ENCODE measurements at places on chromosomes 6 and 20.

- no peak for DNase-seq
Observed at GRCh38 chr6:79066330-79066729, 11.7 kb downstream of the PHIP start.

DNA sequence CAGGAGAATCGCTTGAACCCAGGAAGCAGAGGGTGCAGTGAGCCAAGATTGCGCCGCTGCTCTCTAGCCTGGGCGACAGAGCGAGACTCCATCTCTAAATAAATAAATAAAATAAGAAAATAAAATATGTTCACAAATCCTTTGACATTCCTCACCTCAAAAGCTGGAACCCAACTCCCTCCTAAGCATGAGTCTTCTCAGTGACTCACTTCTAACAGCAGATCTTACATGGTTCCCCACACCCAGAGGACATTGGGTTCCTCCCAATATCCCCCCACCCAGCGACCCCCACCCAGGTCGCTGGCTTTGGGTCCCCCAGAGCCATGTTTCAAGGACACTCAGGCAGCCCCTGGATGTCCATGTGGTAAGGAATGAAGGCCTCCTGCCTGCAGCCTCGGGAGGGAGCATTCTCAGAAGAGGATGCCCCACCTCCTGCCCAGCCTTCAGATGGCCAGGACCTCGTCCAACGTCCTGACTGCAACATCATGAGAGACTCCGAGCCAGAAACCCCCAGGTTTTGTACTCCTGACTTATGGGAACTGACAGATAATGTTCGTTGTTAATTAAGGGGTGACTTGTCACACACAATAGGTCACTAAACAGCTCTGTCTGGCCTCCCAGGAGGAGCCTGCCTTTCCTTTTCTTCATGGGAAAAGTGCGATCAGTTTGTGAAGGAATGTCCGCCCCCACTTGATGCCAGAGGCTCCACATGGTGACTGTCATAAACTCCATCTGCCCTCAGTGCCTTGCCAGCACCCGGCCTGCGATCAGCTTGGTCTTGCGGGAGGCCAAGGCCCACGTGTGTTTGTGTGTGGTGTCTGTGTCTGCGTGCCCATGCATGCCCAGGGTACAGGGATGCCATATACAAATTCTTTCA lies 10.1 kb upstream of the GMEB2 start:
- no peak for DNase-seq

DNA sequence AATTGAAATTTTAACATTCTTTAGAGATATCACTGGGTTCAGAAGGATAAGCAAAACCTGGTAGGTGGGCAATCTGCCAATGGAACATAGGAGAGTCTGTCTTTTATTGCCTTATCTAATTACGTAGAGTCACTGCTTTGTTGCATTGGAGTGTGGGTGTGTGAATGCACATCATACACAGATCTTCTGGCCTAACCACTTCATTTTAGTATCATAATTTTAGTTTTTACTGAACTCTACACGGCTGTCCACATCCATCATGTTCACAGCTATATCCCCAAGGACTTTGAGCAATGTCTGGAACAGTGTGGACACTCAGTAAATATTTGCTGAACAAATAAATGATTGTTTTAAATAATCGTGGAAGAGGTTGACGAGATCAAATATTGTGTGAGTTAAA lies 104.6 kb upstream of the AKIRIN2 start:
- DNase-seq = no peak

DNA sequence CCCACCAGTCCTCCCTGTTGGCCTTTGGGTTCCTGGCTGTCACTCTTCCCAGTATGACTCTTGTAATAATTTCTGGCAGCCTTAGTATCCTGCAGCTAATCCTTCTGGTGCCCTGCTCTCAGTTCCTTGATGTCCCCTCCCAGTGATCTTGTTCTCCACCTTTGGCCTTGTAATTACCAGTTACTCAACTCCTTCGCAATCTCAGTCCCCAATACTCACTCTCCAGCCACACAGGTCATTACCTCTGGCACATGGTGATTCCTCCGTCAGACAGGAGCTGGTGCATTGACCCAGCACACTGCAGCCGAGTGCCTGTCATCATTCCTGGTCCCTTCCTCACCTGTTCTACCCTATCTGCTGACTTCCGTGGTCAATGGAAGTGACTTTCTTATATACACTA lies 101.4 kb downstream of the FAM120B start:
- no peak for DNase-seq

DNA sequence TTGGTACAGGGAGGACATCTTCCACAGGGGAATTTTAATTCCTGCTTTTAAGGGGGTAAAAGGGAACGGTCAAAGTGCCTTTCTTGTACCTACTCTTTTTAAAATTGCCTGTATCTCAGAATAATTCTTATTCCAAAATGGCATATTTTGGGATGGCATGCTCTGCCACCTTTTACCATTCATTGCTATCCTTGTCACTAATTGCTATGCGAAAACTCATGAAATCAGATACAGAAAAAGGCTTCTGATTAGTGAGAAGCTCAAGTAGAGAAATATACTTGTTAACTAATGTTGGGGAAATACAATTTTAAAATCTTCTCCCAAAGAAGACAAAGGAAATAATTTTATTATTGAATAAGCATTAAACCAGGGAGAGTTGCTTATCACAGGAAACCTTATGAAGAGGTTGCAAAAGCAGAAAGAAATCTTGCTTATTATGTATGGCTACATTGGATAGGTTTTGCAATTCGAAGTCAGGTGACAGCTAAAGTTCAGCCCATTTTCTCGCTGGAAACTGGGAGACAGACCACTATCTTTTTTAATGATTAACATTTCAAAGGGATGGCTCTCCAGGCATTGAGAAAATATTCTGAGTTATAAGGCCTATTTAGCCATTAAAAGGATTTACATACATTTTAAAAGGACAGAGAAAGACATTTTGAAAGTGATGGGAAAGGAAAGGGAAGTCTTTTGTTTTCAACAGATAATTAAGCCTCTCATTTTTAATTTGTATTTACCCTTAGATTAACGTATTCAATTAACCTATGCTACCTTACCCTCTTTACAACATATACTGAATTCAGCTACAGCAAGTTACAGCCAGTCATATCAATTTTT lies 110.3 kb upstream of the PRSS16 start:
- no peak for DNase-seq

All from left forelimb (tissue), 1 donor.